H1 (cell line): ENCODE measurements at places on chromosomes 3 and 15. TPM values are rescaled to one million over a fixed set of nuclear protein-coding genes. Genes with fewer than 3 reads are reported as not detected.

THAP10 gene
- total RNA-seq, result 3.4 and 4.5 TPM in 2 replicates

DNA sequence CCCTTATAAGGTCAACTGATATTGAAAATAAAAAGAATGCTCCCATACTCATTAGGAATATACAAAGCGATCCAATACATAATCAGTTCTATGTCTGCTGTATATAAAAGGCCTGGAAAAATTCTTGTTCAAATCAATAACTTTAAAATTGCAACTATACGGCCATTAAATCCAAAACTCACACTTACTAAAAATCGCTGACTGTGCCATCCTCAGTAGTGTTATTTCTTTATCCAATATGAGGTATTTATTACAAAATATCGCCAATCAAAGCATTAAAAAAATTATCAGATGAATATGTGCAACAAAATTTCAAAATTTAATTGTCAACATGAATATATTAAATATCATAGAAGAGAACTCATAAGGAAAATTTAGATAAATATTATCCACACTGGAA, 146.5 kb downstream of the PLD1 start:
- DNase-seq, result no peak

ARNT2 gene
- total RNA-seq, result 13.8 and 14.6 TPM in 2 replicates

DNA sequence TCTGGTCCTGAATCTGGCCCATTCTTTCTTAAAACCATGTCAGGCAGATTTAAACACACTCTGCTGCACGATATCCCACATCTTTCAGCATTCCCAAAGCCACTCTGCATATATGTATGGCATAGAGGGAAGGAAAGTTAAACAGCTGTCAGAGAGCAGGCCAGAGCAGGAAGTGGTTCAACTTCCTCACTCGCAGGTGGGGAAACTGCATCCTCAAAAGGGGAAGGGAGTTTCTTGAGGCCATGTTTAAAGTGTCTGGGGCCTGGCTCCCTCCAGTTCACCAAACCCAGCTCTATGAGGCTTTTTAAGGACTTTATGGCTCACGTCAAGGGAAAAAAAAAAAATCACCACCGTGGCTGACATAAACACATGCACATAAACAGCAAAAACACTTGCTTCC, 123.1 kb downstream of the OPA1 start:
- DNase-seq, result no peak

GRCh38 chr3:129330409-129330808, 51.7 kb downstream of the HMCES start:
- DNase-seq, result no peak

SPINK8 gene
- total RNA-seq, result not detected in 2 replicates

DNA sequence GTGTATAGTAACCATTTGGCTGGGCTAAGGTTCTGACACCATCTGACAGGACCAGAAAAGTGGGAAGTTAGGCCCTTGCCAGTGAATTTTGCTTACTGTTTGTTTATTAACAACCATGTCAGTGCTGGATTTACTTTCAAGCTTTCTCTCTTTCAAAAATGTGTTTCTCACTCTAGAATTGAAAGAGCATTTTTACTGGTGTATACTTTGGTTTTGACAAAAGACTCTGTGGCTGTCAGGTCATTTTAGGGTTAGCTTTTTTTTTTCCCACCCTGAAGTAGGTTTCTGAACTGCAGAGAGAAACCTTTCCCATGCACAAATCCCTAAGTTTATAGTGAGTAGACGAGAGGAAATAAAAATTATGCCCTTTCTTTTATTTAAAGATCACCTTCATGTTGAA, 230.0 kb upstream of the TBC1D5 start:
- no peak for DNase-seq

DNA sequence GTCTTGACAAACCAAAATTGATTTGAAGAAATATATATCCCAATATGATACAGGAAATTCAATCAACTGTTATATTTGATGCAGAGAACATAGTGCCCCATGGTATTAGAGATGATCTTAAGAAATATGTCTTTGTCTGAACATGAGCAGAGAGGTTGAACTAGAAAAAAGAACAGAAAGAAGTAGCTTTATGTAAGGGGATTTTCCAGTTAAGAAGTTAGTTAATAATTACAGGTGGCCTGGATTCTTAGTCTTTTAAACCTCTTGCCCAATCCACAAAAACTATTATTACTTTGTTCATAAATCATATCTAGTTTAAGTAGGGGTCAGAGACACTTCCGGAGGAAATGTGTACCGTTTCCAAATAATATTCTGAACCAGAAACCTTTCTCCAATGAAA, 1186.7 kb upstream of the EPHA6 start:
- DNase-seq, result no peak

DNA sequence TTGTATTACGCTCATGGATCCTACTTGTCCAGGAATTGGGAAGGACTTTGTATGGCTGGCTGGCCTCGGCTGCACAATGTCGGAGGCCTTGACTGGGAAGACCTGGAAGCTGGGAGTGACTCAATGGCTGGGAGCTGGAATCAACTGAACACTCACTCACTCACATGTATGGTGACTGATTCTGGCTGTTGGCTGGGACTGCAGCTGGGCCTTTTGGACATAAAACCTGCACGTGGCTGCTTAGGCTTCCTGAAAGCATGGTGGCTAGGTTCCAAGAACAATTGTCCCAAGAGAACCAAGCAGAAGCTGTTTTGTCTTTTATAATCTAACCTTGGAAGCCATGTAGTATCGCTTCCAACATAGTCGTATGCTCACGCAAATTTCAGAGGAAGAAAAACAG, 38.0 kb upstream of the CMTM8 start:
- DNase-seq, result no peak

SCAANT1 gene
- not detected in 2 replicates for total RNA-seq

CADPS gene
- 10.2 and 11.7 TPM in 2 replicates for total RNA-seq

DNA sequence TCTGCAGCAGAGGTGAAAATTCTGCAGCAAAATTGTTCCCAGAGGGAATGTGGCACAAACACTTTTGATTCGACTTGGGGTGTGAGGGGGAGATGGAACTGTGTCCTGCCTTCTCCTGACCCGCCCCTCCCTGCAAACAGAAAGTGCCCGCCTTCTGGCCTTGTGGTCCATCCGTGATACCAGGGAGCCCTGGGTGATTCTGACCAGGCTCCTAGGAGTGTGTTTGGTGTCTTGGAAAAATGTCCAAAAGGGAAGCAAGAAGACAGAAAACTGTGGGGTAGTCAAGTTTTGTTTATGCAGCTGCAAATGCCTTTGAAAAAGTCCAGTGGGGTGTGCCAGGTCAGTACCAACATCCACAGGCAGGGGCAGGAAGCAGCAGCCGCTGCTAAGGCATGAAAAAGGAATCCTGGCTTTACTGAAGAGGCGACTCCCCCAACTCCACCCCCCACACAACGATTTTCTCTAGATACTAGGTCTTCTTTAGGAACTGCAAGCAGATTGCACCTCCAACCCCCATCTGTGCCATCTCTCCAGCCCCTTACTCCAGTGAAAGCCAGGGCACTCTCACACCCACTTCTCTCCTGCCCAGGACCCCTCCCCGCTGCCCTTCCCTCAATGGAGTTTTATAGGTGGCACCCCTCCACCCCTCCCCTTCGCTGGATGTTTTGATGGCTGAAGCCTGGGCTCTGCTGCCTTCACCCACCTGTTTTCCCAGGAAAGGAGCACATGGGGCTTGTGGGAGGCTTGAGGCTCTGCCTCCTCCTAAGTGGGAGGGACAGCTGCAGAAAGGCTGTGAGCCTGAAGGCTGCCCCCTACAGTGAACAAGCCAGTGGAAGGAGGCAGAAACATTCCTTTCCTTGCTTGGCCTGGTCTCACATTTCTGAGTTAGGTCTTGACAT, 82.4 kb upstream of the HERC1 start:
- no peak for DNase-seq

GRCh38 chr15:92683511-92683834, 27.9 kb upstream of the FAM174B start:
- peak; percentile 25 for DNase-seq

FGD5 gene
- 14.3 and 15.3 TPM in 2 replicates for total RNA-seq

- DNase-seq, result no peak
Measured at GRCh38 chr3:88167173-88167572, 17.4 kb downstream of the C3orf38 start.

DNA sequence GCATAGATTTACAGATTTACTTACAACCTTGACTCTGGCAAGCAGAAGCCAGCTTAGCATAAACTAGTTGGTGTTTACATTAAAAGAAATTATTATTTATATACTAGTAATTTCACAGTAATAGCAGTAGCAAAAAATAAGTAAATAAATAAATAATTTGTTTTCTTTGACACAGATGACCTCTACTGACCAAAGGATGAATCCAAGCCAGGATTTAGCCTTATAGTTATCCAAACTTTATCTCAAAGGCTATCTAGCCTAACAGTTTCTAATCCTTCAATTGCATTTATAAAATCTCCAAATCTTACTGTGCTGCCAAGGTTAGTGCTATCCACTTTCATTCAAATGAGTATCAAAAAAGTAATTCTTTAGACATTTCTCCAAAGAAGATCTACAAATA, 64.3 kb downstream of the FRMD5 start:
- no peak for DNase-seq

PARP15 gene
- 0.21 and 0.37 TPM in 2 replicates for total RNA-seq

RBP2 gene
- not detected in 2 replicates for total RNA-seq

- DNase-seq, result no peak
Measured at GRCh38 chr15:49435174-49435573, 12.1 kb downstream of the FGF7 start.

MLF1 gene
- 39.1 and 48.9 TPM in 2 replicates for total RNA-seq

- no peak for DNase-seq
Measured at GRCh38 chr3:9778143-9779074, 8.7 kb upstream of the CAMK1 start.

SEMA3G gene
- total RNA-seq, result 1.5 TPM in 2 replicates

TERC gene
- total RNA-seq, result 14.0 and 17.0 TPM in 2 replicates

ALS2CL gene
- 4.3 and 4.8 TPM in 2 replicates for total RNA-seq

ACSBG1 gene
- 6.1 and 7.1 TPM in 2 replicates for total RNA-seq

ARGFX gene
- not detected in 2 replicates for total RNA-seq

OCA2 gene
- 0.20 and 0.57 TPM in 2 replicates for total RNA-seq

DNA sequence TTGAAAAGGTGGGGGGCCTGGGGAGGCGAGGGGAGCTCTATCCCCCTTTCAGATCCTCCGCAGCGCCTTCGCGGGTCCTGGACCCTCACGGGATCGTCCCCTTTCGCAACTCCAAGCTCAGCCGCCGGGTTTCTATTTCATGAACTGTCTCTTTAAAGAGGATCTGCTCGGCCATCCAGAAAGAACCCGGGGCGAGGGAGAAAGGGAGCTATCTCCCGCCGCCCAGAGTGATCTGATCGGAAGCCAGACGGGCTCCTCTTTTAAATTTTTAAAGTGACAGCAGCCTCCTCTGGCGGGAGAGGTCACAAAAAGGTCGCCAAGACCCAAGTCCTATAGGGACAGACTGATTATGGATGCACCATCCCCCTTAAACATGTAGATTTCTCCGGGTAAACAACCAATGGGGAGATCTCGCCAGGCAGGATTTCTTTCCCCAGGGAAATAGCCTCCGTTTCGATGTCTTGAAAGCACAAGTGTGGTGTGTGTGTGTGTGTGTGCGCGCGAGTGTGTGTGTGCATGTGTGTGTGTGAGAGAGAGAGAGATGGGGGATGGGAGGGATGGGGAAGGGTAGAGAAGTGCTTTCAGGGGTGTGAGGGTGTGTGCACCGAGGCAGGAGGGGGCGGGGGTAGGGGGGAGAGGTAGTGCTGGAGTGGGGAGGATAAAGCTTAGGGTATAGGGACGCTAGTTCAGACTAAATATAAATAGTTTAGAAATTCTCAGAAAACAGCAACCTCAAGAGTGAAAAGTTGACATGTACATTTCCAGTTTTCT, 516.1 kb downstream of the MECOM start:
- peak; percentile 76 for DNase-seq

GRCh38 chr15:27210176-27210575, 239.2 kb downstream of the GABRG3 start:
- DNase-seq, result no peak

- peak; percentile 81 for DNase-seq
Measured at GRCh38 chr3:49689046-49689907, at the start of the genes MST1 and RNF123. Gene MST1 (minus strand): TSS chr3:49689474. CDS start chr3:49688691, 783 bp downstream. Gene RNF123 (plus strand): TSS chr3:49689557. CDS start chr3:49691166, 1,609 bp downstream.

NR2E3 gene
- total RNA-seq, result 0.40 and 0.56 TPM in 2 replicates

GRCh38 chr15:58392611-58393161, 39.1 kb upstream of the LIPC start:
- DNase-seq, result no peak

GOLGA8S gene
- 0.11 and 0.17 TPM in 2 replicates for total RNA-seq

DNA sequence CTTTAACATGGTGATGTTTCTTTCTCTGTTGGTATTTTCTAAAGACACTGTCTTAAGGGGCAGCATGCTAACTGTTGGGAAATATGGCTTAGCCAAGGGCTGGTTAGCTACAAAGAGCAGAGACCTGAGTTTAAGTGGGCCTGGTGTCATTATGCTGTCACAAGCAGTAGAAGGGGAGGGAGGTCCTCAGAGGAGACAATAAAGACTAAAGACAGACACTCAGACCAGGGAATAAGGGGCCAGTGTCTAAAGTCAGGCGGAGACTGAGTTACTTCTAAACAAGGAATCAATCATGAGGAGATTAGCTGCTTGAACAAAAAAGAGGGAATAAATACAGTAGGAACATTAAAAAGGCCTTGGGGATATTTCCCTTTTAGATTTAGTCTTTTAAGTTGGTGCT, 142.7 kb upstream of the DPPA4 start:
- no peak for DNase-seq

CLDN16 gene
- total RNA-seq, result not detected in 2 replicates

SUCNR1 gene
- total RNA-seq, result not detected in 2 replicates

- DNase-seq, result no peak
Measured at GRCh38 chr3:186990277-186990676, 60.0 kb downstream of the ST6GAL1 start.

TRPM1 gene
- total RNA-seq, result not detected in 2 replicates

- no peak for DNase-seq
Measured at GRCh38 chr3:169596126-169596525, 67.4 kb downstream of the MECOM start.

GRCh38 chr3:135895734-135896121, 69.8 kb upstream of the PPP2R3A start:
- no peak for DNase-seq

- no peak for DNase-seq
Measured at GRCh38 chr15:31175484-31175883, 74.0 kb upstream of the TRPM1 start.

- no peak for DNase-seq
Measured at GRCh38 chr15:88650556-88650955, 11.7 kb downstream of the ISG20 start.

APOD gene
- not detected in 2 replicates for total RNA-seq

GRCh38 chr3:42023380-42023779, 61.5 kb upstream of the ULK4 start:
- DNase-seq, result no peak

GRCh38 chr3:151112731-151113130, 27.3 kb downstream of the MED12L start:
- no peak for DNase-seq

GRCh38 chr15:60757831-60758570, 279.1 kb upstream of the ICE2 start:
- DNase-seq, result no peak

HTR3E gene
- not detected in 2 replicates for total RNA-seq

- no peak for DNase-seq
Measured at GRCh38 chr15:61467823-61468222, 238.7 kb upstream of the RORA start.
